CD4-positive, alpha-beta T cell treated with Interleukin-4 for 4 hours (primary cell): ENCODE measurements at places on chromosomes 11 and 22.

GRCh38 chr11:15714641-15715399 lies 600.1 kb downstream of the INSC start:
- no peak for DNase-seq

GRCh38 chr11:12121011-12121410 lies 10.6 kb downstream of the MICAL2 start:
- DNase-seq, result no peak

DNA sequence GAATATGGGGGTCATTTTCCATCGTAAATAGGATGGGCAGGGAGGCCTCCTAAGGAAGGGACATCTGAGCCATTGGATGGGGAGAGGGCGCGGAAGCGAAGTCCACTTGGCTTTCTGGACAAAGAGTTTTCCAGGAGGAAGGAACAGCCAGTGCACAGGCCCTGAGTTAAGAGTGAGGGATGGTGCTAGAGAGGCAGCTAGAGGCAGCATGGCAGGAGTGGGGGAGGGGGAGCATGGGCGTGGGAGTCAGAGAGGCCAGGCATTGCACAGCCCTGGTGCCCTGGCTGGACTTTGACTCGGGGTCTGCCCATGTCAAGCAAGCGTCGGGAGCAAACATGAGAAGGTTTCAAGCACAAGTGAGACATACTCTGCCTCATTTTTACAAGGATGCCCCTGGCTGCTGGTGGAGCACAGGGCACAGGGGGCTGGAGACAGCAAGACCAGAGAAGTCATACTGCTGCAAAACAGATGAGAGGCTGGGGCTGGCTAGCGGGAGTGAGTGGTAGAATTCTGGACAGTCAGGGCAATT lies 9.0 kb downstream of the GNAZ start:
- DNase-seq, result no peak

DNA sequence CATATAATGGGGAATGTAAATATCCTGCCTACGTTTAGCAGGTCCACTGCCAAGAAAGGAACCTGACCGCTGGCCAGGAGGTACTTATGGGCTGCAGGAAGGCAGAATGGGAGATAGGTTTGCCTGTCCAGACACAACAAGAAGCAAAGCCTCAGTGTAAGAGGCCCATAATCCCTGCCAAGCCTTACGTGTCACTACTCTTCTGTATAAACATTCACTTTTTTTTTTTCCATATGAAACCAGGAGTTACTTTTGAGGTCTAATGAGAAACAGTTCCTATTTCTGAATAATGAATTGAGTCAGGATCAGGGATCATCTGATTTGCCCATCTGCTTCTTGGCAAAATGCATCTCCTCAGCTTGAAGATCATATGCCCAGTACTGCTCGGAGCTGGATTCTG lies 230.2 kb downstream of the NTM start:
- DNase-seq, result no peak

GRCh38 chr22:36573815-36574363 lies 44.9 kb upstream of the EIF3D start:
- no peak for DNase-seq

GRCh38 chr22:32991353-32992101 lies 66.7 kb downstream of the SYN3 start:
- no peak for DNase-seq

- DNase-seq, result no peak
Observed at GRCh38 chr11:34464591-34465051, 25.9 kb downstream of the CAT start.

GRCh38 chr11:95776859-95777258 lies 12.7 kb downstream of the FAM76B start:
- DNase-seq, result no peak

DNA sequence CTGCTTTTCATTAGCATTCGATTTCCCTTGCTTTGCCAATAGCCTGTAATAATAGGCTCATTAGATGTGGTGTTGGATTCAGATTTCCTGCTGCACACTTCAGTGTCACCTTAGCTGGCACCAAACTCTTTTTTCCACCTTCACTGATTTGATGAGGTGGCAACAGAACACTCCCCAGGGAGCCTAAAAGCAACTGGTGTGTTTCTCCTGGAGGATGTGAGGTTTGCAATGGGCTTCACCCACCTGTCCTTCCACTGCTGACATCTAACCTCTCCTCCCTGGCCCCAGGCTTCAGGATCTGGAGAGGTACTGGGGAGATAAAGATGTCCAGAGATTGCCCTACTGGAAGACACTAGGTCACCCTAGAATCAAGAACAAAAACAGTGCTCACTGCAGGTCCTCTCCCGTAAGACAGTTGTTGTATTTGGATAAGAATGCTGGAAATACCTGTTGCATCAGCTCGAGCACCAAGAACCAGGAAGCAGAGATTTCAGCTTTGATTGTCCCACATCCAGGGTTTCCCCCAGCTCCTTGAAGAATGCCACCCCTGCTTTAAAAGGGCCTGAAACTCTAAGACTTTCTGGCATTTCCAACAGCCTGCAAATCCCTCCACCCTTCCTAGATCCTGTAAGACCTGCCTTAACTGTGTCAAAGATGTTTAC lies 96.9 kb downstream of the SLC1A2 start:
- DNase-seq, result no peak

DNA sequence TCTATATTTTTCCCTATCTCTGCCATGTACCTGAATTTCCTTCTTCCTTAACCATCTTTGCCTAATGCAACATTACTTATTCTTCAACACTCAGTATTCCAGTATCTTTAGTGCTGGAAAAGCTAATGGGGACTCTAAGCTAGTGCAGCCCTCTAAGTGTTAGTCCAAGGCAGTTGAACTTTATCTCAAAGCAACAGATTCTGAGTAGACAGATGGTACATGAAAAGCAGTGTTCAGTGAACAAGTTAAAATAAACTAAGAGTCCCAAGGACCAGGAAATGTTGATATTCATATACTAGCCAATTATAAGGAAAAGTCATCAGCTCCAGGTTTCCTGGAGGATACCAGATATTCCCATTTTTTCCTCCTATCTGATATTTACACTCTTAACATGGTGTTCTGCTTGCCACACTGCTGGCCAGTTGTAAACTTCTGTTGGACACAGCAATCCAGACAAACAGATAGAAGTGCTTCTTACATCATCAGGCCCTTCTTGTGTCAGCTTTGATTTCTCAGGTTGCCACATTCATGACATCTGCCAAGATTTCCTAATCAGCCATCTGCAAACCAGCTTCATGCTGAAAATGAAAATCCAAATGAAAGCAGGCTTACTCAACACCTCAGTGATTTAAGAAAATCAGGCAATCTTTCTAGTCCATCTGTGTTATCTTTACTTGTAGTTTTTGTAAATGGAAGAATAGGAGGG lies 255.9 kb upstream of the POU2AF2 start:
- no peak for DNase-seq

DNA sequence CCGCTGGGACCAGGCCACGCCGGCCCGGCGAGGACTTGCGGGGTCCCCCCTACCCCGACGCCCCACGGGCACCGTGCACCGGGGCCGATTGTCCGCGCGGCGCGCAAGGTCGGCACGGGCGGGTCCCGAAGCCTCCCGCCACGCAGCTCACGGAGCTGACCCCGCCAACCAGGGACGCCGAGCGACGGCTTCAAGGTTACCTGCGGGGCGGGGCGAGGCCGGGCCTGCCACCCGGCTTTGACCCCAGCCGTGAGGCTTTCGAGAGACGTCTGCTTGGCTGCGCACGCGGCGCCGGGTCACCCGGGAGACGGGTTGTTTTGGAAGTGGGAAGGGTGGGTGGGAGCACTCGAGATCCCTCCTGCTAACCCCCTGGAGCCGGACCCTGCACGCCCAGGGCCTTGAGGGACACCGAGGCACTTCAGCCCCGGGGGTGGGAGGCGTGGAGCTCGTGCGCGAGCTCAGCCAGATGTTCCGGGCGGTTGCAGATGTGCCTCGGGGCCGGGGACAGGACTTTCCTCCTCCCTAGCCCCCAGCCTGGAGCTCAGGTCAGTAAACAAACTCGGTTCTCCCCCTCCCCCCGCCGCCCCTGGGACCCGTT lies 3.2 kb upstream of the WNT11 start:
- no peak for DNase-seq

GRCh38 chr11:16512198-16512898 lies 156.0 kb upstream of the SOX6 start:
- DNase-seq, result no peak

- DNase-seq, result no peak
Observed at GRCh38 chr11:5992150-5992549, 5.4 kb upstream of the OR52L1 start.

- peak; percentile 86 for DNase-seq
Observed at GRCh38 chr11:66081505-66081904, 11.4 kb downstream of the PACS1 start.

GRCh38 chr11:71120471-71120896 lies 131.9 kb downstream of the SHANK2 start:
- DNase-seq, result no peak

GRCh38 chr11:123069908-123070821 lies 8.2 kb upstream of the HSPA8 start:
- peak; percentile 88 for DNase-seq
